Naive thymus-derived CD8-positive, alpha-beta T cell (primary cell): ENCODE measurements at places on chromosomes 4 and X. TPM values are rescaled to one million over a fixed set of nuclear protein-coding genes. Genes with fewer than 3 reads are reported as not detected.
A peak's percentile ranks its signal among the peaks of the same experiment; 100 is the strongest.

- DNase-seq = no peak
Observed at GRCh38 chr4:36332023-36332781, 50.8 kb downstream of the DTHD1 start.

GRCh38 chr4:11480683-11481082 lies 52.0 kb upstream of the HS3ST1 start:
- peak; percentile 21 for DNase-seq

GRCh38 chr4:7610022-7610670 lies 175.4 kb upstream of the PSAPL1 start:
- no peak for DNase-seq

- DNase-seq = no peak
Observed at GRCh38 chrX:47151435-47151834, 6.4 kb downstream of the RBM10 start.

DNA sequence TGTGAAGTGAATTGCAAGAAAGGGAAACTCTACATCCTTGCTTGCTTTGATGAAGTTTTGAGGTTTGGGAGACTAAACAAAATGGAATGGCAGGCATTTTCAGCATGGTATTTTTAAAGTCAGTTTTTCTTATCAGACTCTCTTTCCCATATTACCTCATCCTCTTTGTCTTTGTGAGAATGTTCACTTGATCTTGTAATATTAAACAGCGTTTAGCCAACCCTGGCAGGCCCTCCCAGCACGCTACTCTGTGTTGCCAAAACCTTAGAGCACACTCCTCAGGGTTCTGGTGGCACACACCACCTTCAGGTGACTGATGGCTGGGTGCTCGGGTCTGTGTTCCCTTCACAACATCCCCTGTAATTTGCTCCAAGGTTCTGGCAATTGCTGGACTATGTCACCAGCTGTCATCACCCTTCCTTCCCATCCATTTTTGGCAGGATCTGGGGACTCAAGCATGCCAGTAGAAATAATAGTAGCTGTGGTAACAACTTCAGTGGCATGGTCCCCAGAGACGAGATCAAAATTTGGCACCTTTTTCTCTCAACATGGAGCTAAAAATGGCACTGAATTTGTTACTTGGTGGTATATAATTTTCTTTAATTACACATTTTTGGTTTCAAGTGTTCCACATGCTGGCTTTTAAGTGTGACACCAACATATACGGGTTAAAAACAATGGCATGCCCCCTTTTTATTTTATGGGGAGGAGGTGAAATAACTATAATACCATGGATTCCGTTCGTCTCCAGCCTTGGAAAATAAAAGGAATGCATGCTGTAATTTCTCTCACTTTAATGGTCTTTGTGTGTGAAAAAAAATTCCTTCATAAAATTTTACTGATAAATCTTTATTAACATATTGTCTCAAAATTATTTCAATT lies 273.1 kb downstream of the DCTD start:
- DNase-seq = no peak

GRCh38 chrX:47169726-47170515 lies 23.7 kb upstream of the UBA1 start:
- DNase-seq = no peak

GRCh38 chr4:20347531-20347930 lies 95.8 kb downstream of the SLIT2 start:
- DNase-seq = no peak

DNA sequence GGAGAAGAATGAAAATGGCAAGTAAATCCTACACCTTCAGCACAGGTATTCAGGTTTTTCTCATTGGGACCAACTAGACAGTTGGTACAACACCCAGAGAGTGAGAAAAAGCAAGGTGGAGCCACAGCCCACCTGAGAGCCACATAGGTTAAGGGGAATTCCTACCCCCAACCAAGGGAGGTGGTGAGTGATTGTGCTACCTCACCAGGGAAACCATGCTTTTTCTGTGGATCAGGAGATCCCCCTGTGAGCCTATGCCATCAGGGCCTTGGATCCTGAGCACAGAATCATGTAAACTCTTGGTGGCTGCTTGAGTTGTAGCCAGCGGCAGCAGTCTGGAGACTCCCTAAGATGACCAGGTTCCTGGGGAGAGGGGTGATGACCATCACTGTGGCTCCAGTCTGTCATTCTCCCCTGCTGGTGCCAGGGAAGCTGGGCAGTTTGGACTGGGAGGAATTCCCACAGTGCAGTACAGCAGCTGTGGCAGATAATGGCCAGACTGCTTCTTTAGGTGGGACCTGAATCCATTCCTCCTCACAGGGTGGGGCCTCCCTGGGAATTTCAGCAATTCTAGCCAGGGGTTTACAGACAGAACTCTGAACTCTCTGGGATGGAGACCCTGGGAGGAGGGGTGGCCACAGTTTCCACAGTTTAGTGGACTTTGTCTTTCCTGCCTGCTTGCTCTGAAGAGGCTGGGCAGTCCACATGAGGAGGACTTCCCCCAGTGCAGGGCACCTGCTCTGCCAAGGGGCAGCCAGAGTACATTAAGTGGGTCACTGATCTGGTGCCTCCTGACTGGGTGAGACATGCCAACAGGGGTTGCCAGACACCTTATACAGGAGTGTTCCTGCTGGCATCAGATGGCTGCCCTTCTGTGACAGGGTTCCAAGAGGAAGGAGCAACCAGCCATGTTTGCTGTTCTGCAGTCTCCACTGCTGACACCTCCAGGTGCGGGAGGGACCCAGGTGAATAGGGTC lies 43.2 kb downstream of the PARM1 start:
- DNase-seq = no peak

DNA sequence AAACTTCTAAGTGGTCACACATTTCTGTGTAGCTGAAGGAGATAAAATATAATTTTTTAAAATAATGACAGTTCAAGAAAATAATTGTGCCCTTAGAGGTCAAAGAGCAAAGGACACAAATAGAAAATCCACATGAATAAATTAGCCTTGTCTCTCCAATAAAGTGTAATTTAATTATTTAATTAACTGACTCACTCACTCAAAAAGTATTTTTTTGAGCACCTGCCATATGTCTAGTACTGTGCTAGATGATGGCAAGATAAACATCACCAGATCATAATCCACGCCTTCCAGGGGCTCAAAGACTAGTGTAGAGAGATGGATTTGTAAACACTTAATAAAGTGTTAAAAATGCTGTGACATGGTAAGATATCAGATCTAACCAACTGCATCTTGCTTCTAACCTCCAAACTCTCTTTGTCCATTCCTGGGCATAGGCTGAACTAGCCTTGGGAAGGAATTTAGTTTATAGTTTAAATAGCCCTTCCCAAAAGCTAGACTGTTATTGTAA lies 112.5 kb downstream of the SCLT1 start:
- DNase-seq = no peak

DNA sequence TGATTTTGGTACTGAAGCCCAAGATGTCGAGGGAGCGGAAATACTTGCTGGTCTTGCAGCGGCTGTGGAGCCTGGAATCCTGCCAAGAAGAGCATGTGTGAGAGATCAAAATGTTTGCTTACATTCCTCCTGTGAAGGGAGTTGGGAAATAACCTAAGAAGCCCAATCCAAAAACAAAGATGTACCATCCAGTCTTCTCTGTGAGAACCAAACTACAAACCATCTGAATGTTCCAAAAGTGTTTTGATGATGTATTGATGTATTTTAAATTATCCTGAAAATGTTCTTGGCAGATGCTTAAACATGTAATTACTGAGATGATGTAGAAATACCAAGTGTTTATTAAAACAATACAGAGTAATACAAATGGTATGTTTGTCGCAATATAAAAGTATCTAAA lies 10.1 kb upstream of the ADH1A start:
- DNase-seq = no peak

DNA sequence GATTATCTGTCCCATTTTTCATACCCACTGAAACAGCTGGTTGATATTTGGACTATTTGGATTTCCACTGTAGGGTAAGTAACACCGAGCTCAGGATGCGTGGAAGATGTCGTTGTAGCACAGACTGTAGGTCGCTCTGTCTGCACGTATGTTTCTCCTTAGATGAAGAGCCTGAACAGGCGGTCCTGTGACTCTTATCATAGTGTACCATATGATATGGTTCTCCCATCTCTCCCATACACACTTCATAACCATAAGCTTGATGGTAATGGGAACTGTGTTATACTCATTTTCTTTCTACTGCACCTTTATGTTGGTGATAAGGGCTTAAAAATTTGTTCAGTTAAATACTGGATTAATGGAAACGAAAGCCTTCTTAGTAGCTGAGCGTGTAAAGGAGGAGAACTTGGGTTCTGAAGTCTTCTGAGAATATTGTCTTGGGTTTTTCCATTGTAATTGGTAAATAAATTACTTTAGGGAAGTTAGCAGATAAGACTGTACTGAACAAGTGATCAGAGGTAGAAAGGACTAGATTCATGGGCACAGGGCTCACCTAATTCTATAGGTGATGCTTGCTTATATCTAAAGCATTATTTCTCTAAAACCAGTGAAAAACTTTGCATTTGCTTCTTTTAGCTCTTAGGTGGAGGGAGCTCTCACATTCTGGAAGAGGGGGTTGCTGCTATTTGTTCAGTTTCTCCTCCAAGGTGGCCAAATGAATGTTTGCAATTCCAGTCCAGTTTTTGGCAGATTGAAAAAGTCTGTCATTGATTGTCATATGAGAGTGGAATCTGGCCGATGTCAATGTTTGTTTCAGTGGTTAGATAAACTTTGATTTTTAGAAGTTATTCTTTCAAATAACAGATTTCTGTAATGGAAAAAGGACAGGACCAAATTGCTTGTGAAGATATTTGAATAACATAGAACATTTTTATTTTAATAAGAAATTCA lies 15.8 kb downstream of the SMAD1 start:
- no peak for DNase-seq

DNA sequence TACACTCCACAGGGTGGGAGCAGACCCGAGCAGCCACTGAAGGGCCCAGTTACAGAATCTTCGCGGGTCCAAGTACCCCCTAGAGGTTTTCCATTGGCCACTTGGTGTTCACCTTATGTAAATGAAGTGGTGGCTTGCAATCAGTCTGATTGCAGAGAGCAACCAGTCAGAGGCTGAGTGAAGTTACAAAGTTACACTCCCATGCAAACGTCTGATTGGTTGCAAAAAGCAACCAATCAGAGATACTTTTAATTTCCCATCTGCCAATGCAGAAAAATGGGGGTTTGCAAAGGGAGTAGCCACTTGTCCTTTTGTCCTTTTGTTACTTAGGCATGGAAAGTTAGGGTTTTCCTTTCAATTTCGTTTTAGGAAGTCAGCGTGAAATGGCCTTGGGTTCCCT lies 27.0 kb upstream of the NKAP start:
- no peak for DNase-seq

GRCh38 chr4:69753686-69754085 lies 6.7 kb downstream of the SULT1B1 start:
- DNase-seq = no peak

Gene HTR2C
- not detected for total RNA-seq
